ENCODE measurements at places on chromosomes 12 and 14. TPM values are rescaled to one million over a fixed set of nuclear protein-coding genes. Genes with fewer than 3 reads are reported as not detected.

Gene TBC1D30
- total RNA-seq: 0.58 TPM

Gene ARF3
- total RNA-seq: 84.1 TPM

Gene SERPINA5
- total RNA-seq: not detected

Gene SPRING1
- total RNA-seq: 32.8 TPM

Gene TAS2R14
- 2.4 TPM for total RNA-seq

Gene PPP4R4
- 1.8 TPM for total RNA-seq

Gene LRRC43
- total RNA-seq: not detected

Gene STAC3
- total RNA-seq: 4.5 TPM

Gene CD69
- 51.8 TPM for total RNA-seq

Gene SCN8A
- total RNA-seq: 0.73 TPM

Gene PTPRO
- total RNA-seq: 0.37 TPM

Gene NCOR2
- total RNA-seq: 72.8 TPM

Gene PTHLH
- not detected for total RNA-seq

Gene PSMB5
- total RNA-seq: 85.8 TPM

Gene RD3L
- not detected for total RNA-seq

Gene DEGS2
- total RNA-seq: 0.30 TPM

Gene STYK1
- total RNA-seq: not detected

Gene CLEC4C
- not detected for total RNA-seq

Gene TMEM30B
- 0.77 TPM for total RNA-seq

Gene CYP46A1
- total RNA-seq: 0.16 TPM

Gene DPF3
- 0.13 TPM for total RNA-seq

Gene PGF
- 0.40 TPM for total RNA-seq

Gene IFT81
- 3.4 TPM for total RNA-seq

Gene RNASE3
- total RNA-seq: not detected

Data from activated T-helper 17 cell treated with anti-CD3 and anti-CD28 coated beads, Interleukin-2, amount 50 U/mL, for 72 hours (primary cell).